NCI-H774 (cell line): ENCODE measurements at places on chromosomes 3 and 15.

DNA sequence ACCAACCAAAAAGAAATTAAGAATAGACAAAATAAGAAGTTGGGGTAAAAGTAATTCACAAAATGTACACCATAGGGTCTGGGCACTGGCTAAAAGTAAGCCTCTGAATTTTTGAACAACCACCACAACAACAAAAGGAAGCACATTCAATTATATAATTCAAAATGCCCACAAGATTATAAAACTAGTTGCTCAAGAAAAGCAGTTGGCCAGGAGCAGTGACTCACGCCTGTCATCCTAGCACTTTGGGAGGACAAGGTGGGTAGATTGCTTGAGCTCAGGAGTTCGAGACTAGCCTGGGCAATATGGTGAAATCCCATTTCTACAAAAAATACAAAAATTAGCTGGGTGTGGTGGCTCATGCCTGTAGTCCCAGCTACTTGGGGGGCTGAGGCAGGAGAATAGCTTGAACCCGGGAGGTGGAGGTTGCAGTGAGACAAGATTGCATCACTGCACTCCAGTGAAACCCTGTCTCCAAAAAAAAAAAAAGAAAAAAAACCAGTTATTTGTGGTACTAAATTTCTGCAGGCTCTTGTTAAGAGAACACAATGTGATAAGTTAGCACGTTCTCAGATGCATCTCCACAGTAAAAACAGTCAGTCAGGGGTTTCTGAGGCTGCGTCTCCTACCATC, 6.6 kb upstream of the ATP11B start:
- no peak for DNase-seq

- DNase-seq, result peak; percentile 69
Measured at GRCh38 chr3:150495563-150496168, 50.6 kb downstream of the SERP1 start.

DNA sequence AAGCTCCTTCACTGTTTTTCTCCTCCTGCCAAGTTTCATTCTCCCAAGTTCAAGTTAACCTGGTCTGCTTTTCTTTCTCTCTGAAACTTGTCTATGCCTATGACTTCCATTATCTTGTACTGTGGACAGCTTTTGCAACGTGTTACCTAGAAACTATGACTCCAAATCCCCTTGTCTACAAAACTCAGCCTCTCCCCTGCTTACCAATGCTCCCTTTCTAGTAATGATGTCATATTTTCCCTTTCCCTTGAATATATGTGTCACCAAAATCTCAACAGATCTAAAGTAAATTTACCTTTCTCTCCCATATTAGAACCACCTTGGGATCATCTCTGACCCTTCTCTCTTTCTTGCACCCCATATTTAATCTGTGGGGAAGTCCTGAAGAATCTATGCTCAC, 10.5 kb upstream of the ABHD2 start:
- no peak for DNase-seq

GRCh38 chr15:83292317-83292716, 7.9 kb upstream of the BNC1 start:
- no peak for DNase-seq

DNA sequence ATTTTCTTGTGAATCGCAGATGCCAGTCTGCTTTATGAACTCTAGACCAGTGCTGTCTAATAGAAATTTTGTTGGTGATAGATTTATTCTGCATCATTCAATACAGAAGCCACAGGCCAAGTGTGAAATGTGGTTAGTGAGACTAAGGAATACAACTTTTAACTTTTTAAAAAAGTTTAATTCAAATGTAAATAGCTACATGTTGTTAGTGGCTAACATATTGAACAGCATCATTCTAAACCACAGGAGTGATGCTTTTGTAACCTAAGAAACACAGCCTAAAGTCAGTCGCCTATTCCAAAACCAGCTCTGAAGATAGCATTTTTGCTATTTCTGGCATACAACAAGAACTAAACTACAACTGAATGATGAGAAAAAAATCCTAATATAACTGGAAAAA, 164.8 kb upstream of the CBLB start:
- no peak for DNase-seq

GRCh38 chr3:109284071-109284470, 32.2 kb downstream of the DPPA2 start:
- no peak for DNase-seq

GRCh38 chr3:43011638-43012037, 32.5 kb downstream of the GASK1A start:
- no peak for DNase-seq

GRCh38 chr3:115635406-115635805, 12.1 kb downstream of the GAP43 start:
- no peak for DNase-seq

DNA sequence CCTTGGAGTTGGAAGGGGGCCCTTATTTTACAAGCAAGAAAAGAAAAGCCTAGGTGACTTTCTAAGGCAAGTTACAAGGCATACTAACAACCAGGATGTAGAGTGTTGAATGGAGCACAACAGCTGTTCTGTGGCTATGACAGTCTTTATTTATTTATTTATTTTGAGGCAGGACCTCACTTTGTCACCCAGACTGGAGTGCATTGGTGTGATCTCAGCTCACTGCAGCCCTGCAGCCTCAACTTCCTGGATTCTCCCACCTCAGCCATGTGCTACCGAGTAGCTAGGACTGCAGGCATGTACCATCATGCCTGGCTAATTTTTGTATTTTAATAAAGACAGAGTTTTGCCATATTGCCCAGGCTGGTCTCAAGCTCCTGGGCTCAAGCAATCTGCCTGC, 973.4 kb downstream of the ROBO1 start:
- DNase-seq, result no peak

DNA sequence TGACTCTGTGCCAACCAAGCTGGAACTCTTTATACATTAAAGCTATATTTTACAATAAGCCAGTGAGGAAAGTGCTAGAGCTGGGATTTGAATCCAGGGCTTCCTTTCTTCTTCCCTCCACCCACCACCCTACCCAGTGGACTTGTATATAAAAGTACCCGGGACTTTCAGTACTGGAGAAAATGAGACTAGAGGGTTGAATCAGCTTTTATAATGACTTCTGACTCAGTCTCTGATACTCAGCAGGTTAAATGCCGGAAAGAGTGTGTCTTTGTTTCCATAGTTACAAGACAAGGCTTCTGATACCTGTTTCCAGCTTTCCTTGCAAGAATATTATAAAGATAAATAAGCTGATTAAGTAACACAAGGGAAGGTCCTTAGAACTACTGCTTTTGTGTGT, 80.9 kb downstream of the FRMD4B start:
- DNase-seq, result no peak

- no peak for DNase-seq
Measured at GRCh38 chr3:36681867-36682266, 82.5 kb downstream of the DCLK3 start.

- no peak for DNase-seq
Measured at GRCh38 chr15:49339656-49340055, 83.4 kb upstream of the FGF7 start.

DNA sequence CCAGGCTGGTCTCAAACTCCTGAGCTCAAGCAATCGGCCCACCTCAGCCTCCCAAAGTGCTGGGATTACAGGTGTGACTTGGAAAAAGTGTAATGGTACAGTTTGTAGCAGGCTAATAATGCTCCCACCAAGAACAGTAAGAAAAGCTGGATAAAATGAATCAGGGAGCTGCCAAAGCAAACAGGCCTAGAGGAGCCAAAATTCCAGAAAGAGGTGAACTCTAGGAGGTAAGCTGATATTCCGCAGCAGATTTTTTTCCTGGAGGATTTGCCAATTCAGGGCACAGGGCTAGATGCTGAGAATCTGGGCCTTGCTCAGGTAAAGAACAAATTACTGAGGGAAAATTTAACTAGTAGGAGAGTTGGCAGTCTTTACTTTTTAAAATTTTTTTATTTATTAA, 11.0 kb upstream of the PCYT1A start:
- no peak for DNase-seq

DNA sequence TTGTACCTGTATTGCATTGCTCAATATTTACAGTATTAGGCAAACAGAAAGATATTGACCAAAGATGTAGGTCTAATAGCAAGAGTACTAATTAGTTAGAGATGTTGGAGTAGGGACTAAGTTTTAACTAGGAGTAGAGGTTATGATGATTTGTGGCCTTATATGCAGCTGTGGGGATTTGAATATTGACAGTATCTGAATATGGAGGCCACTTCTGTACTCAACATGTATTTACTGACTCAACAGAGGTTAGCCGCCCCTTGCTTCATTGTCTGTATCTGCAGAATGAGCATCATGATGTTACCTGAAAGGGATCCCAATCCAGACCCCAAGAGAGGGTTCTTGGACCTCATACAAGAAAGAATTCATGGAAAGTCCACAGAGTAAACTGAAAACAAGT, 49.6 kb upstream of the LRTM1 start:
- DNase-seq, result no peak

DNA sequence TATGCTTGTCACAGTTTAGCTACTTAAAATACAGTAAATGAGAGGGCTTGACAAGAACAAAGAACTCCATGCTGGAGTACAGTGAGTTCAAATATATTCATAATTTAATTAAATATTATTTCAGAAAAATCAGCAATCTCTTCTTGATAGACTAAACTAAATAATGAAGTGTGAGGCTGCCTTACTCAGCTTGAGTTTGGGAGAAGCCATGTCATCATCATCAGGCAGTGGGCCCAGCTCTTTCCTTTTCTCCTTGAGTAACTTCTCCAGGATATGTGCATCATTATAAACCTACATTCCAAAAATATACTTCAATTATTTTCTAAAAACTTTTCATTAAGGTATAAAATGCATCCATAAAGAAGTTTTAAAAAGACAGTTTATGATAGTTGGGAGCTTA, 70.5 kb downstream of the PBRM1 start:
- no peak for DNase-seq

- no peak for DNase-seq
Measured at GRCh38 chr3:112755845-112756613, 90.6 kb downstream of the CD200R1L start.

- no peak for DNase-seq
Measured at GRCh38 chr3:197789309-197789708, 1.7 kb upstream of the LRCH3 start.

DNA sequence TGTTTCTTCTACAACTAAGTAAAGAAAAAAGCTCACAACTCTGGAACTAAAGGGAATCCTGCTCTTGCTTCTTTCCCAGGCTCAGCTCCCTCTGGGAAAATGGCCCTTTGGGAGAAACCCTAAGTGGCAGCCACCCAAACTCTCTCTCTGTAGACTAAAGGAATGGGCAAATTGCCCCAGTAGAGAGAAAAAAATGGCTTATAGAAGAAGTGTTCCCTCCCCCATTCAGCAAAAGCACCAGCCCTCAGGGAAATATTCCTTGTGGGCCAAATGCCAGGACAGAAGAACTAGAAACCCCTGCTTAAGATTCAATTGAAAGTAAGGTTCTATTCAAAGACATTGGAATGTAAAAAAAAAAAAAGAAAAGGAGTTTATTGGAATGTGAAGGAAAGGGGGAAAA, 603.7 kb upstream of the ALCAM start:
- DNase-seq, result no peak

DNA sequence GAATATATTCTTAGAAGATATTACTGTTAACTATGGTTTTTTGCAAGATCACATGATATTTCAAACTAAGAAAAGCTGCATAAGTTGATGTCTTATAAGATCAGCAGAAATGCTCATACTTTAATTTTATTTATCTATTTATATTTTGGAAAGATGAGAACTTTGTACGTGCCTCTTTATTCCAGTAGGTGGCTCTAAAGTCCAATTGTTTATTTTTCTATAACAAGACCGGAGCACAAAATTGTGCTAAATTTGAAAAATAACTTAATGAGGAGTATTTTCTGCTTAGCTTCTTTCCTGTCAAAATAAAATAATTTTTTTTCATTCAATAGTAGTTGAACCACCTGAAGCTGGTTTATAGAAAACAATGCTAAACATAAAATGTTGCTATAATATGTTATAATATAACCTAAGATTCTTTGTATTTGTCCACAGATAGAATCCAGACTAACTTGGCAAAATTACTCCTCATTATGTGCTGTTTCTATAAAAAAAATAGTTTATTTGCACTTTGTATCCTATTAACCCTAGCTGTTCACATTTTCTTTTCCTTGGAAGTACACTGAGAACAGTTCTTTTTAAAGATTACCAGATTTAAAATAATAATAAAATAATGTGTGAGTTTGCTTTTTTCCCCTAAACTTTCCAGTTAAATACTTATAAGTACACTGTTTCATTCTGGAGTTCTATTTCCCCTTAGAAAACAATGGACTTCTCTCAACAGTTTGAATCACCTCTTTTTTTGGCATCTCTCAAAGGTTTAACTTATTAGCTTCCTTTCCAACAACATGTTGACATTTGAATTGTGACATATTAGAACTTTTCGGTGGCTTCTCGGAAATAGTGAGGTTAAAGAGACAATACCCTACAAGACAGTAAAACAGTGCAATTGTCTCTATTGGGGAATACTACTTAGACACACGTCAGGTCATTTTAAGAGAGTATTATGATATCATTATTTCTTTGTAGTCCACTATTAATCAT, 530.0 kb downstream of the MECOM start:
- peak; percentile 11 for DNase-seq

- no peak for DNase-seq
Measured at GRCh38 chr3:7793786-7794185, 707.8 kb upstream of the LMCD1 start.

DNA sequence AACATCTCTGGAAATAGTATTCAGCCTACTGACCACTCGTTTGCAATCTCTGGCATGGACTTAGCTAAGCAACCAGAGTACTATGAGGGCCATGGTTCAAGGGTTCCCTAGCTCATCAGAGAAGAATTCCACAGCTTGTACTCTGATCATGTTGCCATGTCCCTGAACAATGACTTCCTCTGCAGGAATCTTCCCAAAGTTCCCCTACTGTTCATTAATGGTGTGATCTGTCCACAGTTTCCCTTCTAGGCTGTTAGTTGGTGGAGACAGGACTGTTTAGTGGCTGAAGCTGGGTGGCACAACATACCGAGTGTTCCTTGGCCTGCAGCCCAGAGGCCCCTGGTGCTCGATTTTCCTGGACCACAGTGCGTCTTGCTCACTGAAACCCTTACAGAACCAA, 44.4 kb upstream of the GALNT15 start:
- DNase-seq, result no peak

GRCh38 chr3:43153216-43154083, 47.6 kb upstream of the POMGNT2 start:
- DNase-seq, result no peak

- no peak for DNase-seq
Measured at GRCh38 chr3:129059311-129059958, 1.1 kb upstream of the GP9 start.

GRCh38 chr3:166759736-166760513, 620.2 kb downstream of the ZBBX start:
- DNase-seq, result no peak
